SK-N-SH (cell line): ENCODE measurements at places on chromosomes 7 and 10.

DNA sequence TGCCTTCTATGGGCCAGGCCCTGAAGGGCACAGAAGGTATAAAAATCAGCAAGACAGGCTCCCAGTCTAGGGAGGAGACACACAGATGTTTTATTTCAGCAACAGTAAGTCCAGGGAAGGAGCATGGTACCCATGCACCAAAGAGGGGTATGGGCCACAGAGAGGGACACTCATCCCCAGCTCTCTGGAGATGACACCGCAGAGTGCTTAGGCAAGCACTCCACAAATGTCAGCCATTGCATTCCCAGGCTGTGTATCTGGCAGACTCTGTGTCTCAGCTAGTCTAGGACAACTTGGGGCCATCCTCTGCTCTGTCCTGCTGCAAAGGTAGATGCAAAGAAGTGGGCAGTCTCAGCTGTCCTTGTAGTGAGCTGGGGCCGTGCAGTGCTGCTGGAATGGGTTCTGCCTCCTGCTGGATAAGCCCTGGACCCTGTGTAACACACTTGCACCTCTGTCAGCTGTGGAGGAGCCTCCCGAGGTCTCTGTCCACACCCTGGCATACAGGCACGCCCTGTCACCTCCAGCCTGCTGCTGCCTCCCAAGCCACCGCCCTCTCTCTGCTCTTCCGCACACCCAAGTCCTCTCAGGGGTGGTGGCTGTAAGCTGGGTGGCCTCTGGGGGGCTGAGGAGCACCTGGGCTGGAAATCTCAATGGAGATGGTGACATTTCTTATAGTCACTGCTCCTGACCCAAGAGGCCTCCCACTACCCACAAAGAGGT is 57.6 kb downstream of the VOPP1 start:
- DNase-seq = no peak

GRCh38 chr10:78744056-78744455 is 324.7 kb upstream of the ZMIZ1 start:
- no peak for DNase-seq

DNA sequence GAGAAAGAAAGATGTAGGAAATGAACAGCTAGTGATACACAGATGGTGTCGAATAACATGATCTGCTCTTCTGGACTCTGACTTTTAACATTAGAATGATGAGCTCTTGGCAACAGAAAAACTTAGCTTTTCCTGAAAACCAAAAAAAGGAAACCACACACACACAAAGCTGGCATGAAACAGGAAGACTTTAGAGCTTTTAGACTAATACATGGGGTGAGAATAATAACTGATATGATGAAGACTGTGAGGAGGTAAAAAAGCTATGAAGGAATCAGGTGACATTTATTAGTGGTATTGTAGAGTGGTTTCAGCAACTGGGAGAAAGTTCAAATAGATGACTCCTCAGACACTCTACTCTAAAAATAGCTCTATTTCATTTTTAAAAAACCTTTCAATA is 491.9 kb downstream of the PARD3 start:
- DNase-seq = no peak

- no peak for DNase-seq
Observed at GRCh38 chr7:37826825-37827224, 21.6 kb upstream of the NME8 start.

DNA sequence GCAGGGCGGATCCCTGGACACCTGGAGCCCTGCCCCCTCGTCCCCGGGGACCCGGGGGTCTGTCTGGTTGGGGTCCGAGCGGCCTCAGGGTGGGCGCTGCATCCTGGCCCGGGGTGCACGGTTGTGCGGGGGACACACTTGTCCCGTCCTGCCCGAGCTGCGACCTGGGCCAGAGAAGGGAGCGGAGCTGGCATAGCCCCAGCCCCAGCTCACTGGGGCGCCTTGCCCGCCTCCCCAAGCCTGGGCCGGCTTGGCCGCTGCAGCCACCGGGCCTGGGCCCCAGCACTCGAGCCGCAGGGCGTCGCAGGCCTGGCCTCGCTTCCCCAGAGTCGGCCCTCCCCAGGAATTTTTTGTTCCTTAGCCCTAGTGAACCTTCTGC is 54.5 kb downstream of the GLRX3 start:
- DNase-seq = no peak

DNA sequence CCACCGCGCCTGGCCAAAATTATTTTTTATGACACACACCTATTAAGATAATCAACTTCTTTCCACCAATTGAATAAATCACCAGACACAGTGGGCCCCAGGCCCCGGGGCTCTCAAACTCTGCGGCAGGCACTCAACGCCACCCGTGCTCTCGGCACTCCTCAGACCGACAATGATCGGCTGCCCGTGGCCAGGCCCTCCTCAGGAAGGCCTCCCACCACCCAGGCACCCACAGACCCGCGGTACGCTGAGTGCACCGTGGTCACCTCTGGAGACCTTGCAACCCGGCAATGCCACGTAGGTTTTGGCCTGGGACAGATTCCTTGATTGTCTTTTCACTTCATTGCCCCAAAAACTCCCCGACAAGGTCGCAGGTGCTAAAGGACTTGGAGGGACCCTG is 6.9 kb downstream of the RADIL start:
- no peak for DNase-seq

- no peak for DNase-seq
Observed at GRCh38 chr7:45230083-45230482, 72.5 kb downstream of the RAMP3 start.
